PC-3 (cell line): ENCODE measurements at places on chromosomes 5 and 9. TPM values are rescaled to one million over a fixed set of nuclear protein-coding genes. Genes with fewer than 3 reads are reported as not detected.

DNA sequence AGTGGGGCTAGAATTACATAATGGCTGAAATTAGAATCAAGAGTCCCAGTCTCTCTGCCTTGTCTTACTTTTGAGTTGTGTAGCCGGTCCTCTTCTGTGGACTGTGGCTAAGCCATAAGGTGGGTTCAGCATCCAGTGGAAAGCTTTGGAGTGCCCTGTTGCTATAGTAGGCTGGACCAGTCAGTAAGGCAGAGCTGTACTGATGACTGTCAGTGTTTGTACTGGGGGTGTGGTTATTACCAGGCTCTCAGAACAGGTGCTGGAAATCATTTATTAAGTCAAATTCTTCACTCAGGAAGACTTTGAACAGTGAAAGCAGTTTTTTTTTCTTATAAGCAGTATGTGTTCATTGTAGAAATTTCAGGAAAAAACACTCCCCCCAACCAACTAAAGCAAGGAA, 129.4 kb downstream of the ZSWIM6 start:
- DNase-seq, result no peak

DNA sequence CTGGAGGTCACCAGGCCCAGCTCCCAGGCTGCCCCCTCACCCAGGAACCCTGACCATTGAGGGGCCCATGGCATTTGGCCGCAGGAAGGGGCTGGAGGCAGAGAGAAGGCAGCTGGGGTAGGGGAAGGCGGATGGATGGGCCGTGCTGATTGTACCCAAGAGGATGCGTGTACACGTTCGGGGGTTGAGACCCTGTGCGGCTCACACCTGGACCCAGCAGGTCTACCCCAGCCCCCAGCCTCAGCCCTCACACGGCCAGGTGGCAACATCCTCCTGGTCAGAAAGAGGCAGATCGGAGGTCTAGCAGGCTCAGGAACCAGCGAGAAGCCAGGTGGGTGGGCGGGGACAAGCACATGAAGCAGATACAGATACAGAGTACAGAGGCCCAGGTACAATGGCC, 33.7 kb downstream of the NACC2 start:
- DNase-seq, result no peak

F2RL1 gene
- total RNA-seq, result 163 and 167 TPM in 2 replicates

DNA sequence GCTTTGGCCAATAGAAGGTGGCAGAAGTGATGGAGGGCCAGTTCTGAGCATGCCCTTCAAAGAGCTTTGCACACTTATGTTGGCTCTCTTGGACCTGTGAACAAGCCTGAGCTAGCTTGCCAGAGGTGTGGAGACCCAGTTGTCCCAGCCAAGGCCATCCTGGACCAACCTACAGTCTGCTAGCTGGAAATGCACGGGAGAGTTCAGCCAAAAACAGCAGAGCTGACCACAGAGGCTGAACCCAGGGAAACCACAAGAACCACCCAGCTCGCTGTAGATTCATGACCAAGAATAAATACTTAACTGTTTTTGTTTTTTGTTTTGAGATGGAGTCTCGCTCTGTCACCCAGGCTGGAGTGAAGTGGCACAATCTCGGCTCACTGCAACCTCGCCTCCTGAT, 65.4 kb upstream of the HAND1 start:
- no peak for DNase-seq

DNA sequence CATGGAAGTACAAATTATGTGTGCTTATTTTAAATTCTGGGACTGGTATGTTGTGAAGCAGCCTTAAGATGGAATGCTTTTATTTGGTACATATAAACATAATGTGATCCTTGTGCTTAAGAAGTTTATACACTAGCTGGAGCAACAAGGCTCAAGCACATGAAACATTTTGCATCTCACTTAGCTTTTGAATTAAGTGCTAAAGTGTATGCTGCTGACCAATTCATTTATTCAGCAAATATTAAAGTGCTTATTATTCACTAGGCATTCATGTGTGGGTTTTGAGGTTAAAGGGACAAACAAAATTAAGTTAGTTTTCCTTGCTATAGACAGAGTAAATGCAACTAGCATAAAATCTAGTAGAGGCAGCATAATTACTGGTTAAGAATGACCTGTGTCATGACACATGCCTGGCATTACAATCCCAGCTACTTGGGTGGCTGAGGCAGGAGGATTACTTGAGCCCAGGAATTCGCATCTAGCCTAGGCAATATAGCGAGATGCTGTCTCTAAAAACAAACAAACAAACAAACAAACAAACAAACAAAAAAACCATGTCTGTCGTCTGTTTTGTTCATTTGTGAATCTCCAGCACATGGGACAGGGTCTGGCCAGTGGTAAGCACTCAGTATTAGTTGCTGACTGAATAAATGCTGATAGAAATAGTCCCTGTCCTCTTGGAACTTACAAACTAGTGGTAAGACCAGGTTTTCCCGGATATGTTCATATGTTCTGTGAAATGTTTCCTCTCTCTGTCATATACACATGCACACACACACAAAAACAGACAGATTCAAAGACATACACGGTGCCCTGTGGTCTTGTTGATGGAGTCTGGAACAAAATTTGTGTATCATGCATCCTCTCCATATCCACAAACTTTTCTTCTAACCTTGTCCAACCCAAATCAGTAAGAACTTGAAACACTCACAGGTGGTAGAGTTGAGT, 41.9 kb upstream of the TNFAIP8 start:
- no peak for DNase-seq

NUTM2F gene
- not detected in 2 replicates for total RNA-seq

GRCh38 chr9:38008168-38009034, 60.6 kb downstream of the SHB start:
- peak; percentile 94 for DNase-seq

DNA sequence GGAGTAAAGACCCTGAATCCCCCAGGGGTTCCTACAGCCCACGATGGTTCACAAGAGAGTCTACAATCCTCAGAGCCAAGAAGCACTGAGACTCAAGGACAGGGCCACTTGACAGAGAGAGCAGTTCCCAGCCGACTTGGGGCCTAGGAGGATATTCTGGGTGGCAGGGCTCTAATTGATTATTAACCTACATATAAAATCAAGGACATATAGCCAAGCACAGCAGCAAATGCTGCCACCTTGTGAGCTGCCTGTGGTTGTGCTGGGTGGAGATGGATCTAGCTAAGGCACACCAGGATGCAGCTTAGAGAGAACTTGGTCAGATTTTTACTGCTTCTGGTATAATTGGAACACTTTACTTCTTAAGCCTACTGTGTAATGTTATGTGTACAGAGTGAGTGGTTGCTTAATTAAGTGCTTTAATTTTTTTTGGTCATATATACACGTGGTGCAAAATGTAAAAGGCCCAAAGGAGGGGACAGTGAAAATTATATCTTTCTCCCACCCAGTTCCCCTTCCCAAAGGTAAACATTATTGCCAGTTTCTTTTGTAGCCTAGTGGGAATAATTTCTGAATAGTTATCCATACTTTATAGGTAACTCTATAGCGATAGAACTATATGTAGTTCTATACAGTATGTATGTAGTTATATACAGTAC, 78.8 kb downstream of the F2RL2 start:
- peak; percentile 43 for DNase-seq

GRCh38 chr5:175216991-175217390, 227.0 kb downstream of the DRD1 start:
- DNase-seq, result peak; percentile 57

PCDHB4 gene
- 0.07 and 0.52 TPM in 2 replicates for total RNA-seq

- peak; percentile 17 for DNase-seq
Observed at GRCh38 chr9:130833031-130833990, 1.7 kb upstream of the ABL1 start.

GRCh38 chr9:82882138-82882537, 180.8 kb downstream of the RASEF start:
- DNase-seq, result peak; percentile 41

DNA sequence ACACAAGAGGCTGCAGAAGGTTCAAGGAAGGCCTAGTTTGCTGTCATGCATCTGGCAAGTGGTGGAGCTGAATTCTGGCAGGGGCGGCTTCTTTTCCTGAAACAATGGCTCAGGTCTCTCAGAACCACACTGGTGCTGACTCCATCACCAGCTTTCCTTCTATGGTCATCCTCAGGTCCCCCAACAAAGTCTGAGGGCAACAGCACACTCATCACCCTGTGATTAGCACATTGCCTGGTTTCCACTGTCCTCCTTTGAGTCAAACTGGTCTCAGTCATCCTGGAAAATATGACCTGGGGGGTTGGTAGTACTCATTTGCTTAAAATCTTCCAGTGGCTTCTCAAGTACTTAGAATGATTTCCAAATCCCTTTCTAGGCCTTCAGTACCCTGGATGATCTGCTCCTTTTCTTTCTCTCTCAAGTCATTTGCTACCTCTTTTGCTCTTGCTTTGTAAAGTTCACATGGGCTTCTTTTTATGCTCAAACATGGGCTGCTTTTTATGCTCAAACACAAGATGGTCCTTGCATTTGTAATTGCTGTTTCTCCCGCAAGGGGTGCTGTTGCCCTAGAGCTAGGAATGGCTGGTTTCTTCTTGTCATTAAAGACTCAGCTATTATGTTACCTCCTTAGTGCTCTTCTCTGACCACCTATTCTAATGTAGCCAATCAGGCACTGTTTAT, 144.9 kb downstream of the ALDH1A1 start:
- DNase-seq, result peak; percentile 29

DNA sequence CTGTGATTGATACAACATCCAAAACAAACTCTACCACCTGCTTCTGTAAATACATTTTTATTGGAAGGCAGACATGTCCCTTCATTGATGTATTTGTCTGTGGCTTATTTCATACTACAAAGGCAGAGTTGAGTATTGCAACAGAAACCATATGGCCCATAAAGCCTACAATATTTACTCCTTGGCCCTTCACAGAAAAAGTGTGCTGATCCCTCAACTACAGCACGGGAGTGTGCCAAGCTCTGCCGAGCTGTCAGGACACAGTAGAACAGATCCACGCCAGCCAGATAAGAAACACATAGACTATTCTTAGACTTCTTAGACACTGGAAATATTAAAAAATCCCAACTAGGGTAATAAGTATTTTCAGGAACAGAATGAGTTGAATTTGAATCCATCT, 13.2 kb downstream of the TICAM2 start:
- DNase-seq, result no peak

GRCh38 chr5:73525606-73526203, 27.5 kb downstream of the BTF3 start:
- DNase-seq, result no peak

DOCK8 gene
- 1.5 and 1.9 TPM in 2 replicates for total RNA-seq

DNA sequence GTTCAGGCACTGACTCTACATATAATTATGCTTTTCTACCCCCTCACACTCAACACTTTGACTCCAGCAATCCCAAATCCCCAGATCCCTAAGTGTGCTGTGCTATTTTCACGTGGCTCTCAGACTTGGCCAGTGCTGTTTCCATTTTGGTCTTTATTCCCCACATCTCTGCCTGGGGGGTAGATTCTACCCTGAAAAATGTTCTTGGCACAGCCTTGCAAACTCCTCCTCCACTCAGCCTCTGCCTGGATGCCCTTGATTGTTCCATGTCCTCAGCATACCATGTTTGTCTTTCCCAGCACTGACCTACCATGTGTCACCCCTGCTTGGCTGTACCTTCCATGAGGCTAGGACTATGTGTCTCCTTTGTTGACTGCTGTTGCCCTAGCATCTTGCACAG, 43.0 kb downstream of the FXN start:
- DNase-seq, result no peak

GRCh38 chr9:24451346-24451745, 94.4 kb downstream of the IZUMO3 start:
- no peak for DNase-seq

DNA sequence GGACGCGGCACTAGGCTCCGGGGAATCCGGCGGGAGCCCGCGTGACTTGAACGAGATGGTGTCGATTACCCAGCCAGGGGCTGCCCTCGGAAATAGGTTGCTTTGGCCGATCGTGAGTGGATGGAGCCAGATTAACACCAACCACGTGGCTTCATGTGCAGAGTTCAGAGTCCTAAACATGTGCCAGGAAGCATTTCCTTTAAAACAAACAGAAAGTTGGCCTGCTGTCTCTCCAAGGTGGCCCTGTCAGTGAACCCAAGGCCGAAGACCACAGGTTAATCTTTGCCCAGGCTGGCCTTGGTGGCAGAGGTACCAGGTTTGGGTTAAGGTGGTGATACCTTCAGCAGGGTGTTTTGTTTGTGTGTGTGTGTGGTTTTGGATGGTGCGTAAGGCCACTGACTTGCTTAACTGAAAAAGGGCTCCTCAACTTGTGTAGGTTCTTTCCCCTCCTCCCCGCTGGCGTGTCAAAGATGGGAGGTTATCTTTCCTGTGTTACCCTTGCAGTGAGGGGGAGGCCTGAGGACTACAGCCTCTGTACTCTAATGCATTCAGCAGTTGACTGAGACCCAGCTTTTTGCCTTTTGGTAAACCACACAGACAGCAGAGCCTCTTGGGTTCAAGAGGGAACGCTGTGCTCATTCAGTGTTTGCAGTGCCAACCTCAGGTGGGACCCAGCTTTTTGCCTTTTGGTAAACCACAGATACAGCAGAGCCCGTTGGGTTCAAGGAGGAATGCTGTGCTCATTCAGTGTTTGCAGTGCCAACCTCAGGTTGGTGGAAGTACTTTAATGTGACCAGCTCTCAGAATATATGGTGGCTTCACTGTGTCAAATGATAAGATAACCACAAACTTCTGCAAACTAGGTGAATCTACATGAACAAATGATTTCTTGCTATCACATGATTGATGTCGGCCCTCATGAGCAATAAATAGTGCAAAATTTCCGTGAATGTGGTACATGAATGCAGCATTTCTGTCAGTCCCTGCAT, 1.4 kb downstream of the IQGAP2 start:
- no peak for DNase-seq
